Activated CD4-positive, alpha-beta memory T cell treated with anti-CD3 and anti-CD28 coated beads for 36 hours (primary cell): ENCODE measurements at places on chromosomes 7 and 10. TPM values are rescaled to one million over a fixed set of nuclear protein-coding genes. Genes with fewer than 3 reads are reported as not detected.

The RSPH10B gene
- total RNA-seq: not detected

The HOXA6 gene
- total RNA-seq: not detected

The LRRN3 gene
- total RNA-seq: 4.4 TPM

- no peak overlapping the region for H3K27ac ChIP-seq
- H3K4me3 ChIP-seq: no peak overlapping the region
- DNase-seq: no peak
- H3K27me3 ChIP-seq: no peaks in the 10 kb centered on the region
- H3K4me1 ChIP-seq: peaks cover 4% of the 10 kb centered on the region
These were observed 13.4 kb downstream of the CUBN start for GRCh38 chr10:17116193-17116592.

DNA sequence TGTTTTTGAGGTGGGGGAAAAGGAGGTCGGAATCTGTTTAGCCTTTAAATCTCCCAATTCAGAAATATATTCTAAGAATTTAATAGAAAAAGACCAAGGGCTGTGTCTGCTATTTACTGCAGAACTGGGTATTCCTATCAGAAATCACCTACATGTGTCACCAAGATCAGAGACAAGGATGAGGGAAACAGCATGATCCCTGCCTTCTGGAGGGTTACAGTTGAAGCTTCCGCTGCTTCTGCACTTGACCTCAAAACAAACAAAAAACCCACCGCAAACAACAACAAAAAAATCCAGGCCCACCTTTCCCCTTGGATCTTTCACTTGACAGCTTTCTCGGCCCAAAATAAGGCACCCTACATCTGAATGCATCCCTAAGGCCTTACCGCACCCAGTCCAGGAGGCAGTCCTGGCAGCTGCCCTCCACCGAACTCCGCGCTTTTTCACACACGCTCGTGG lies 750 bp upstream of the CDK14 start:
- H3K36me3 ChIP-seq: no peaks in the 10 kb centered on the region
- peak overlapping the region; percentile 58 for H3K4me3 ChIP-seq
- peaks cover 15% of the 10 kb centered on the region for H3K4me1 ChIP-seq
- H3K27me3 ChIP-seq: peaks cover 41% of the 10 kb centered on the region

DNA sequence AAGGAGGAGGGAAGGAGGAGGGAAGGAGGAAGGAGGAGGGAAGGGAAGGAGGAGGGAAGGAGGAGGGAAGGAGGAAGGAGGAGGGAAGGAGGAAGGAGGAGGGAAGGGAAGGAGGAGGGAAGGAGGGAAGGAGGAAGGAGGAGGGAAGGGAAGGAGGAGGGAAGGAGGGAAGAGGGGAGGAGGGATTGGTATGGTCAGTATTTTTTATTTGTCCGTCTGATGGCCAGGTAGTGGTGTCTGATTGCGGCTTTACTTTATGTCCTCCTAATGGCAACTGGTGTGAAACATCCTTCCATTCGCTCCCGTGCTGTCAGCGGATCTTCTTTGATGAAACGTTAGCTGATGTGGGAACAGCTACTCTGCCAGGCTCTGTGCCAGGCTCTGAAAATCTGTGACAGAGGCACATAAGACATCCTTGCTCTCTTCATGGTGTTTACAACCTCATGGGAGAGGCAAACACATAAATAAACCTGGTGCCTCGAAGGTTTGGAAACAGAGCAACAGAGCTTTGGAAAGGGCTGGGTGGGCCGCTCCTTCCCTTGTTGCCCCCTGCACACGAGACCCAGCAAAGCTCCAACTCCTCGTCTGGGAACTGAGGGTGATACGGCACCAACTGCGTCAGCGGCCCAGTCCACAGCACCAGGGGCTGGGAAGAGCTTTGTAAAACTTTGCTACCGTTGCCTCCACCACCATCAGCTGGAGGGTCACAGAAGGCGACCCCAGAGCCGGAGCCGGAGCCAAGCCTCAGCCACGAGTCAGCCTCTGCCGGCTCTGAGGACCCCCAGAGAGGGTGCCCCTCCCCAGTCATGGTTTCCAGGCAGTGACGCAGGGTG lies 40.3 kb downstream of the PDGFA start:
- no peak overlapping the region for H3K4me3 ChIP-seq
- no peaks in the 10 kb centered on the region for H3K36me3 ChIP-seq
- peaks cover 14% of the 10 kb centered on the region for H3K27me3 ChIP-seq
- no peaks in the 10 kb centered on the region for H3K4me1 ChIP-seq
- no peak for DNase-seq

DNA sequence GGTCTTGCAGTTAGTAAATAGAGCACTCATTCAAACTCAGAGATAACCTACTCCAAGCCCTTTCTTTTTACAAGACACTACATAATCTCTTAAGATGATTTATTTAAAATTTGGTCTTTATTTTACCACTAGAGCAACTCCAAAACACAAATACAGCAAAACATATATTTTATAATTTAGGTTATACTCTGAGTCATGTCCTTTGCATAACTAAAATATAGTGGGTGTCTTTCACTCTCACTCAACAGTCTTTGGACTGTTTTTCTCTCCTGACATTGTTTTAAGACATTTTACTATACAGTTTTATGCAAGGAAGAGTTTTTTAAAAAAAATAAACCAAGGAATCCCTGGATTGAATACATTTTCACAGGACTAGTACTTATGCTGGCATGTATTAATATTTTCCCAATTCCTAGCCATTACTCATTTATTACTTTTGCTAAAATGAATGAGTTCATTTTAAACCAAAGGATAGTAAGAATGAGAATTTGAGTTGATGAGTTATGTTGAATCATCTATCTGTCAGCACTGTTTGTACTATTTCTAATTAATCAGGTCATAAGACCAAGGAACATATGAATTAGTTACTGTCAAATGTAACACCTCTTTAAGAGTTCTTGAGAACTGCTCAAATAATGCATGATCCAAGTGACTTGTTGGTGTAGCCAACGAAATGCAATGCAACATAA lies 303.1 kb upstream of the FZD1 start:
- no peak overlapping the region for H3K4me3 ChIP-seq
- no peak for DNase-seq
- H3K27me3 ChIP-seq: no peaks in the 10 kb centered on the region
- no peaks in the 10 kb centered on the region for H3K4me1 ChIP-seq
- no peak overlapping the region for H3K27ac ChIP-seq
